ENCODE measurements at places on chromosomes 3 and 15.

- DNase-seq, result peak; percentile 90
Measured at GRCh38 chr3:16148783-16149182, 25.7 kb upstream of the GALNT15 start.

DNA sequence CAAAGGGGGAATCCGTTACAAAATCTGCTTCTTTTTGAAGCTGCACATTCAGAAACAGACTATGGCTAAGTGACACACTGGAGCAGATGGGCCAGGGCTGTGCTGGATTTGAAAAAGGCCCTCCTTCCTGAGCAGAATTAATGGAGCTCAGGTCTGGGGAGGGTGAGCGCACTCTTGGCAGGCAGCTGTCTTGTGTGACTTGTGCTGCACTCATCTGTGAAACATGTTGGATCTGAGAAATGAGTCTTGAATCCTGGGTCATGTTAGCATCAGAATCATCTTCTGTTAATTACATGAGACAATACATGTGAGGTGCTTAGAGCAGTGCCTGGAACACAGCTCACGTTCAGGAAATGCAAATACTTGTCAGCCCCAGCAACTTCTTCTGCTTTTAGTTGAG, 219.6 kb downstream of the THSD4 start:
- DNase-seq, result no peak

GRCh38 chr15:20356911-20357480, 184.6 kb downstream of the GOLGA6L6 start:
- DNase-seq, result no peak

GRCh38 chr3:13114811-13115575, 41.8 kb upstream of the IQSEC1 start:
- no peak for DNase-seq

GRCh38 chr3:43997788-43998369, 243.8 kb upstream of the TOPAZ1 start:
- no peak for DNase-seq

DNA sequence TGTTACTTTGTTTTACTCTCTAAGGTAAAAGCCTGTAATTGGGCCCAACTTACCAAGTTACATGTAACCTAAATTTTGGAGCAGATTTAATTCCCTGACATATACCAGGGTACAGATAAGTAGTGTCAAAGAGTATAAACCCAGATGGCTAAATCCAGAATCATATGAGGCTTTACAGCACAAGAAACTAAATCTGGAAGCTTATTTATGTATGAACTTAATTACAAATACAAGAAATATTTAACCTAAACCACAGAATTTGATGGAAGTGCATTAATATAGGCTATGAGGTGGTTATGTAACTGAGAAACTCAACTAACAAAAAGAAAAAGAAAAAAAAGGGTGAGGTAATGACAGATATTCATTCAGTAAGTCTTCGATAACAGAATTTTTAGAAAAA, 930.2 kb upstream of the ALCAM start:
- DNase-seq, result no peak

DNA sequence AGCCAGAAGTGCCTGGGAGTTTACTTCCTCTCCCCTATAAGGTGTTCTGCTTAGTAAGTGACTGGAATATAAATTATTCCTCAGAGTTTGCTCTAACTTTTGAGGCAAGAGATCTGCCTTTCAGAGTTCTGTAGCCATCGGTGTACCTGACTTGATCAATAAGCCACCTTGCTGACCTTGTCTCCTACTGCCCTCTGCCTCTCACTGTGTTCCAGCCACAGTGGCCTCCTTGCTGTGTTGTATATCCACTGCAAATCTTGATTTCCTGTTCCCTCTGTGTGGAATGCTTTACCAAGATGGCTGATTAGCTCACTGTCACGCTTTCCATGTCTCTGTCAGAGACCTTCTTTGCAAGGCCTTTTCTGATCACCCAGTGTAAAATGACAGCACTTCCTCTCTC, 442.4 kb downstream of the SQOR start:
- DNase-seq, result no peak

DNA sequence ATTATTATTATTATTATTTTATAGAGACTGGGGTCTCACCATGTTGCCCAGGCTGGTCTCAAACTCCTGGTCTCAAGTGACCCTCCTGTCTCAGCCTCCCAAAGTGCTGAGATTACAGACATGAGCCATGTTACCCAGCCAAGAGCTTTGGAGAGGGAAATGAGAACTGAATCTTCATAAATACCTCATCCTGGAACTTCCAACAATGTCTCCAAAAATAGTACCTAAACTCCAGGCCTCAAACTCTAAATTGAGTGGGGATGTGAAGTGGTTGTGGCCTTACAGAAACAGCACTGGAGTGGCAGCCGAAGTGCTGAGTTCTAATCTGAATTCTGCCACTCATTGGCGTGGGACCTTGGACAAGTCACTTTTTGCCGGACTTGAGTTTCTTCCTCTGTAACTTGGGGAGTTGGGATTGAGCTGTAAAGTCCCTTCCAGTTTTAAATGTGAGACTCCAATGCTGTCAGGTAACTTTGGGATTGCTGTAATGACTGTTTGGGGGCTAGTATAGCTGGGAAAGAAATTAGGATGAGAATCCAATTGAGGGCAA, 10.0 kb upstream of the SRP14 start:
- DNase-seq, result no peak

DNA sequence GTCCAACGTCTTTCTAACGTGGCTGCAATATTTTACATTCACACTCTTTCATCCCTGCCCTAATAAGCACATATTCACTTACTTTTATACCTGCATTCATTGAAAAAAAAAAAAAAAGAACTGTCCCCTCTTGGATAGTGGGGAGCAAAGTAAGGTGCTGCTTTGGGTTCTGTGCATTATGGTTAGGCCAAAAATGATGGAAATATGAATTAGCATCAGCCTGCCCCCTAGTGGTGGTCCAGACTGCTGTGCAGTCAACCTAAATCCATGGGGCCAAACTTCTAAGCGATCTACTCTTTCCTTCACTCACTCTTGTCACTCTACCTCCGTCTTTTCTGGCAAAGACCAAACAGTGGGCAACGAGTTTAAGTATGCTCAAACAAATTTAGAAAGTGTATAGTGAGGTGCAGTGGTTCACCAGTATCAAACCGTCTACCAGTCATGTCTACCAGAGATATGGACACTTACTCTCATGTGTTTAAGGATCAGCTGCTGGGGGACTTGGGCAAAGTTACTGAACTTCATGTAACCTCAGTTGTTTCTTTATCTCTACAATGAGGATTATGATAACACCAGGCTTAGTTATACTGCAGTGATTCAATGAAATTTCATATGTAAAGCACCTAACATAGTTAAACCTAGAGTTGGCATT, 61.5 kb upstream of the GRM7 start:
- DNase-seq, result no peak

GRCh38 chr3:146679191-146679590, 74.0 kb upstream of the PLSCR5 start:
- no peak for DNase-seq

DNA sequence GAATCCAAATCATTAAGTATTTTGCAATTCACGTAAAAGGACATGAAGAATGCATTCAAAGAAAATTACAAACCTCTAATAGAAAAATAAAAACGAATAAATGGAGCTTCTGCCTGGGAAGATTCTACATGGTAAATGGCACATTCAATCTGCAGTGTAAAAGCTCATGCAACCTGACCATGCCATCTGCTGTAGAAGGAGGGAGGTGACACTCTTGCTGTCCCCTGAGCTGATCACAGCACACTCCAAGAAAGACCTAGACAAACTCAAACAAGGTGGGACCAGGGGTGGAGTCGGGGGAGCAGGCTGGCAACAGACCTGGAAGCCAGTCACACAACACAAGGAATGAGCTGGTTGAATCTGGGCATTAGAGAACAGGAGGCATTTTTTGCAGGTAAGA, 101.8 kb downstream of the BDH1 start:
- no peak for DNase-seq

GRCh38 chr3:123143669-123144411, 57.9 kb upstream of the SEC22A start:
- no peak for DNase-seq

DNA sequence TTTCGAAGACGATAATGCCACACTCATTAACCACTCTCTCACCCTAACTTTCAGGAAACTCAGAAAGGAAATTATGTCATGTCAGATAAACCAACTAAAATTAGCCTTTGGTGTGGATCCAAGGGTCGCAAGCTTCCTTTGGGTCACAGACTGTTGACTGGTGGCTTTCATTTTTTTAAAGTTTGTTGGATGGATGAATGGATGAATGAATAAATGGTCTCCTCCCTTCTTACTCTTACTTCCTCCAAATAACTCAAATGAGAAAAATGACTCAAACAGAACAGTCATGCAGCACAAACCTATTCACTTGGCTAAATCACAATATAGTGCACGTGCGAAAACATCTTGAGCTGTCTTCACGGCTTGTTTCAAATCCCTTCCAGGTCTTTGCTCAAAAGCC, 82.9 kb upstream of the HACD2 start:
- DNase-seq, result no peak

- no peak for DNase-seq
Measured at GRCh38 chr3:39327746-39328349, 1.7 kb upstream of the CCR8 start.

DNA sequence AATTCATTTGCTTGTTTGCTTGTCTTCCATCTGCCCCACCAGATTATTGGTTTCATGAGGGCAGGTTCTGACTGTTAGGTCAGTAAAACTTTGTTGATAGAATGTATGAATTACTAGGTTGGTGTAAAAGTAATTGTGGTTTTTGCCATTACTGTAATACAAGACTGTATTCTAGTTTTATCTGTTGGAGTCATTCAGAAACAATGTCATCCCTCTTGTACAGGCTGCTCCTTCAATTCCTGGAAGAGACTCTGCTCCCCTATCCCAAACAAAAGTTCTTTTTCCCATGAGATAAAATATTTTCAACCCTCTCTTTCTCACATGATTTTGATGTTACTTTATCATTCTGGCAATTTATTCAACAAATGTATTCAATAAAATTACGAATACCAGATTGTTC, 115.0 kb downstream of the CHST2 start:
- no peak for DNase-seq

DNA sequence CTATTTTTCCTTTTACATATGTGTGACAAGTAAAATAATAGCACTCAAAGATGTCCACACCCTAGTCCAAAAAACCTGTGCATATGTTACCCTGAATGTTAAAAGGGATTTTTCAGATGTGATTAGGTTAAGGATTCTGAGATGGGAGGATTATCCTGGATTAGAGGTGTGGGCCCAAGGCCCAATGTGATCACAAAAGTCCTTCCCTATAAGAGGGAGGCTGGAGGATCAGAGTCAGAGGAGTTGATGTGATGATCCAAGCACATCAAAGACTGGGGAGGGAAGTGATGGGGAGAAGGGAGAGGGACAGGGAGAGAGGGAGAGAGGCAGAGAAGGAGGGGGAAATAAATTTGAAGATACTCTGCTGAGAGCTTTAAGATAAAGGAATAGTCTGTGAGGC, 512.6 kb downstream of the PLOD2 start:
- DNase-seq, result no peak

DNA sequence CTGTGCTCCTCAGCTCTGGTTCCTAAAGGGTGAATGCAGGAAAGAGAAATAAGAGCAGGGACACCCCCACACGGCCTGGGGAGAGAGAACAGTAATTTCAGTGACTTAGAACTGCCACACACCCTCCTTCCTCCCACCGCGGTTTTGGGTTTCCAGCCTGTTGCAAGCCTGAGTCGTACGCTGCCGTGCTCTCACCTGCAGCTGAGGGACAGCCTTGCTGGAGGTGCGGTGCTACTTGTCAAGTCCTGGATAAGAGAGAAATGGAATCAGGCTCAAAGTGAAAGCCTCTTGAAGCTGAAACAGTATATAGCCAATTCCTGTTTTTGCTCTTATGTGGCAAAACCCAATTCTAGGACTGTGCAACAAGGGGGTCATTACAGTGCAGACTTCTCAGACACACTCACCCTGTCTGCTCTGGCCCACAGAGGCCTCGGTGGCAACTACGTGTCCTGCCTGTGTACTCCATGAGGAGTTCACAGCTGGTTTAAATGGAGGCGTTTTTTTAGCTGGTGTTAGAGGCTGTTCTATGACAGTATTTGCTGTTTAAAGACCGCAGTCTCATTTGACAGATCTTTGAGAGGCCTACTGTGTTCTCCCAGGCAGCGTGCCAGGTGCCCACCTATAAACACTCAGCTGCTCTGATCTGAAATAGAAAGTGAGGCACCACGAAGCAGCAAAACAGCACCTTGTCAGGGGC, 42.9 kb downstream of the TBC1D2B start:
- DNase-seq, result no peak

DNA sequence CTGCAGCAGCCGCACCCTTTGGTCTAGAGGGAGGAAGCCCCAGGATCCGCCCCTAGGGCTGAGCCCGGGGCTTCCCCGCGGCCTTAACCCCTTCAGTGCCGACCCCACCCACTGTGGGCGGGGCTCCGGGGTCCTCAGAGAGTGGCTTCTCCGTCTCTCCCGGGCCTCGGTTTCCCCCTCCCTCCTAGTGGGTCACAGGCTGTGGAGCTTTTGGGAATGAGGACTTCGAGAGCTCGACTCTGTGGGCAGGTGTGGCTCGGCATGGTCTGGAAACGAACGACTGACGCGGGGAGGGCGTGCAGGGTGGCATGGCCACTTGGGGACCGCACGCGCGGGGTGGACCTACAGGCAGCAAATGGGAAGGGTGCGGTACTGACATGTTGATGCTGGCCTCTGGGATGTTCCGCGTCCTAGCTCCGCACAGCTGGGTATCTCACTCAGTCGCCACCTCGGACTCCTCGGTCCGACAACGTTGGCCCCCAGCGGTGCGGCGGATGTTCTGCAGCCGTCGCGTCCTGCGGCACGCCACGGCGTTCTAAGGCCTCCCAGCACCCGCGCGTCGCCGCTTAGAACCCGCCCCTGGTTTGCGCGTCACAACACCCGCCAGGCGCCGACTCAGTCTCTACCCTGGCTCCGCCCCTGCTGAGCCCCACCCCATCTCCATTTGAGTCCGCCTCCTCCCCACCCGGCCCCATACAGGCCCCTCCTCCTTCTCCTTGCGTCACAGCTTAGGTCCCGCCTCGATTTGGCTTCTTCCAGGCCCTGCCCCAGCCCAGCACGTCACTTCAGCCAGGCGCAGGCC, at the start of the genes HYAL3 and NAA80:
HYAL3 (minus strand) TSS at position 570 of the 802 bp plus-strand sequence. CDS start 3,803 bp downstream, outside the sequence.
NAA80 (minus strand) TSS at position 570 of the 802 bp plus-strand sequence. CDS start 1,942 bp downstream, outside the sequence.
- DNase-seq, result peak; percentile 99

DNA sequence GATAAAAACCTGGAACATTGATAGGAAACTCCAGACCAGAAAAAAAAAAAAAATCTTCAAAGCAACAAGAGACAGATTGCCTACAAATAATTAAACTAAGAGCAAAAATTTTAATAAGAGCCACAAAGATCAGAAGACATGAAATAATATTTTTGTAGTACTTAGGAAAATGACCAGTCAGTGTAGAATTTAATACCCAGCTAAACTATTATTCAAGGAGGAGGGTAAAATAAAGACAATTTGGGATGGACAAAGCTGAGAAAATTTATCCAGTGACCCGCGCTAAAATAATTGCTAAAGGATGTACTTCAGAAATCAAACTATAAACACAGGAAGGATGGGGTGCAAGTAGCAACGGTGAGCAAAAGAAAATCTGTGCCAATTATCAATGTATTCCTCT, 133.2 kb downstream of the AQP9 start:
- DNase-seq, result no peak

- DNase-seq, result no peak
Measured at GRCh38 chr3:154469585-154469984, 39.6 kb upstream of the GPR149 start.

All from GM04504 (cell line).